ENCODE measurements at places on chromosomes 4 and X.

DNA sequence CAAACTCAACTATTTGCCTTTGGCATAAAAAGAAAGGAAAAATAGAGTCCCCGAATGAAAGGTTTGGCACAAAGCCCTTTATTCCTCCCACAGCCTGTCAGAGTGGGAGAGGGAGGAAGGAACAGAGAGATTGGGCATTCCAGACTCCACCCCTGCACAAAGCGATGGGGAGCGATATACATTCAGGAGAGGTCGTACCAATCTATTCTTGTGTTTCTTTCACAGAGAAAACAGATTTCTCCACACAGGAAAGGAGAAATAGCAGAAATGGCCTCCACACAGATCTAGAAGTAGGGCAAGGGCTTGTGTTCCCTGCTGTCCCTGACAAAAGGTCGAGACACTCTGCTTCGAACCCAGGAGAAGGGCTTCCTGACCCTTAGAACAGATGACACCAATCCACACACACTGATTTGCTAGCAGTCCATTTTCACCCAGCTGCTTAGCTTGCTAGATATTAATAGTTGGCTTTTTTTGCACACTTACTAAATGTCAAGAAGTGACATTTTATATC lies 197.4 kb downstream of the MAML3 start:
- no peak overlapping the region for H3K27ac ChIP-seq
- H3K4me3 ChIP-seq, result no peak overlapping the region
- peaks cover 12% of the 10 kb centered on the region for H3K27me3 ChIP-seq

- H3K27me3 ChIP-seq, result peaks cover 17% of the 10 kb centered on the region
- no peak for DNase-seq
- H3K27ac ChIP-seq, result no peak overlapping the region
- H3K4me1 ChIP-seq, result no peaks in the 10 kb centered on the region
- no peak overlapping the region for H3K4me3 ChIP-seq
- H3K36me3 ChIP-seq, result no peaks in the 10 kb centered on the region
Measured at GRCh38 chr4:145251391-145251790, 71.0 kb upstream of the OTUD4 start.

DNA sequence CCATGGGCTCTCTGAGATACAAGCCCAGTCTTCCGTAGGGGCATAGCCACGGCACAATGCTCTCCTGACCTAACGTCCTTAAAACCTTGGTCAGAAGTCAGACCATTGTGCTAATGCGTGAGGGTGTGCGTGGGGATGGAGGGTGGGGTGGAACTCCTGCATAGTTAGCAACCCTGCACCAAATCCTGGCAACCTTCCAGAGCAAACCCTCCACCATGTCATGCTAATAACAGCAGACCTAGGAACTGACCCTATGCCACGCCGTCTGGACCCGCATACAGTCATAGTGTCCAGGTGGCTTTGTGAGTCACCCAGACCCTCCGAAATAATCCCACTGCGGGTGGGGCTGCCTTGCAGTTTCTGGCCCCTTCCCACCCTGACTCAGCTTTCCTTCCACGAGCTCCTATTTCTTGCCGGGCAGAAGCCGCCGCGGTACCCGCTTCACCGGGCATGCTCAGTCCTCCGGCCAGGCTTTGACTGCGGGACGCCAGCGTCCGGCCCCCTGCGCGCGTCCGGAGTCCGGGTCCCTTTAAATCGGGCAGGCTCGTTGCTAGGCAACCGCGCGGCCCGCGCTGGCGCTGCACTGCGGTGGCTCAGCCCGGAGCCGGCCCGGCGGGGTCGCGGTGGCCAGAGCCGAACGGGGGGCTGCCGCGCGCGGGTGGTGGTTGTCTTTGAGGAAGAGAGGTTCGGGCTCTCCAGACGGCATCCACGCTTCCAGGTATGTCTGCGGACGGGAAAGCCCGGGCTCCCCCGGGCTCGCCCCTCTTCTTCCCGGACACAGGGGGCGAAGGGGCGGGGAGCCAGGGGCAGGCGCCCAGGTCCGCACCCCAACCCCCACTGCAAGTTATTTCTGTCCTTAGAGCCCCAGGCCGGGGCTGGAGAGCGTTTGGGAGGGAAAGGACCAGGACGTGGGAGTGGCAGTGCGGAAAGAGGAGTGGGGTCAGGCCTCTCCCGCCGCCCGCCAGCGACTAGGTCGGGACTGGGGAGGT lies at the start of gene CCDC160:
Gene CCDC160, plus strand, starts transcription at position 557 of the 989 bp plus-strand sequence. CDS start 7,619 bp downstream, outside the sequence.
- peaks cover 10% of the 10 kb centered on the region for H3K27me3 ChIP-seq
- H3K36me3 ChIP-seq, result no peaks in the 10 kb centered on the region
- peak; percentile 23 for DNase-seq
- H3K27ac ChIP-seq, result no peak within 1 kb of the TSS
- no peaks in the 10 kb centered on the region for H3K4me1 ChIP-seq

GRCh38 chrX:111886678-111887077 lies 10.7 kb downstream of the TRPC5OS start:
- H3K4me3 ChIP-seq, result no peak overlapping the region
- H3K36me3 ChIP-seq, result no peaks in the 10 kb centered on the region
- H3K4me1 ChIP-seq, result no peaks in the 10 kb centered on the region

- H3K4me1 ChIP-seq, result no peaks in the 10 kb centered on the region
- H3K27ac ChIP-seq, result no peak overlapping the region
- H3K4me3 ChIP-seq, result no peak overlapping the region
- no peaks in the 10 kb centered on the region for H3K27me3 ChIP-seq
- H3K36me3 ChIP-seq, result no peaks in the 10 kb centered on the region
Measured at GRCh38 chrX:146363919-146364318, 445.7 kb upstream of the CXorf51B start.

DNA sequence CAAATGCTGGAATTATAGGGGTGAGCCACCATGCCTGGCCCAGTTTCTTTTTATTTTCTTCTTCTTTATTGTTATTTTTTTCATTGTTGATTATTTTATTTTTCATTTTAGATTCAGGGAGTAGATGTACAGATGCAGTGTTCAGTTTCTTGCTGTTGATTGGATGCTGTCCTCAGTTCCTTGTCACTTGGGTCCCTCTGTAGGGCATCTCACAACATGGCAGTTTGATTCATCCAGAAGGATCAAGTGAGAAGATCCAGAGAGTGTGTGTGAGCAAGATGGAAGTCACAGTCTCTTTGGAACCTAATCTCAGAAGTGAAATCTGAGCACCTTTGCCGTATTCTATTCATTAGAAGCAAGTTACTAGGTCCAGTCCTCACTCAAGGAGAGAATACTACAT lies 20.9 kb downstream of the HMGB3 start:
- no peaks in the 10 kb centered on the region for H3K4me1 ChIP-seq
- no peak overlapping the region for H3K4me3 ChIP-seq
- no peak for DNase-seq
- peaks cover 5% of the 10 kb centered on the region for H3K27me3 ChIP-seq
- no peak overlapping the region for H3K27ac ChIP-seq

DNA sequence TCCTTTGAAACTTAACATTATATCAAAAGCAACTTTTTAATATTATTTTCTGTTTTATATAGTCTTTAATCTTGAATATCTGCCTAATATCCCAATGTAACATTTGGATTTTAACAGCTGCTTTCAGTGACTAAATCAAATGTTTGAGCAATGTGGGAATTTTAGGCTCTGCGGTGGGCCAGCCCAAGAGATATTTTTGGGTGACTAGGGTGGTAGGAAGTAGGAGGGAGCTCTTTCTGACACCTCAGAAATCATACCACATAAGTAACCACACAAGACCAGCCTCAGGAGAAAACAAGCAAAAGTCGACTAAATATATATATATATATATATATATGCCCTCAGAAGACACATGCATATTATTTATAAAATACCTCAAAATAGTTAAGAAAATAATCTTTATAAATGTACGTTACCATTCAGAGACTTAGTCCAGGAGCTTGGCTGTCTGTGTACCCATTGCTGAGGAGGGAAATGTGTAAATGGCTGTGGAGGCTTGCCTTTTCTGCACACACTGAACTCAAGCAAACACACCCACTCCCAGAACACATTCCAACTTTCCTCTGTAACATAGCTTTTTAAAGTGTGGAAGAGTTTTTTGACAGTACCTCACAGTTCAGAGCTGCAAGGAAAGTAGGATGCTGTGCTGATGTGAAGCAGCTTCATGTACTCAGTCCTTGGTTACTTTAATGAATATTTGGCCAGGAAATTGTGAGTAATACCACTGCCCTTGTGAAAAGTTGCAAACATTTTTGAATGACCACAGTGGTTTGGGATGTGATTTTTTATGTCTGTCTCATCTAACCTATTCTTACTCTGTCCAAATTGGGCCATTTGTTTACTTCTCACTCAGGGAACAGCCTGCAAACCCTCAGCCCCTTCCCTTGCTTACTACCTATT lies at the start of gene RTL3:
Gene RTL3, minus strand, starts transcription at position 484 of the 900 bp plus-strand sequence. CDS start 908 bp downstream, outside the sequence.
- no peaks in the 10 kb centered on the region for H3K27me3 ChIP-seq
- no peak within 1 kb of the TSS for H3K4me3 ChIP-seq
- no peaks in the 10 kb centered on the region for H3K36me3 ChIP-seq
- no peak for DNase-seq
- no peak within 1 kb of the TSS for H3K27ac ChIP-seq
- H3K4me1 ChIP-seq, result peaks cover 2% of the 10 kb centered on the region

DNA sequence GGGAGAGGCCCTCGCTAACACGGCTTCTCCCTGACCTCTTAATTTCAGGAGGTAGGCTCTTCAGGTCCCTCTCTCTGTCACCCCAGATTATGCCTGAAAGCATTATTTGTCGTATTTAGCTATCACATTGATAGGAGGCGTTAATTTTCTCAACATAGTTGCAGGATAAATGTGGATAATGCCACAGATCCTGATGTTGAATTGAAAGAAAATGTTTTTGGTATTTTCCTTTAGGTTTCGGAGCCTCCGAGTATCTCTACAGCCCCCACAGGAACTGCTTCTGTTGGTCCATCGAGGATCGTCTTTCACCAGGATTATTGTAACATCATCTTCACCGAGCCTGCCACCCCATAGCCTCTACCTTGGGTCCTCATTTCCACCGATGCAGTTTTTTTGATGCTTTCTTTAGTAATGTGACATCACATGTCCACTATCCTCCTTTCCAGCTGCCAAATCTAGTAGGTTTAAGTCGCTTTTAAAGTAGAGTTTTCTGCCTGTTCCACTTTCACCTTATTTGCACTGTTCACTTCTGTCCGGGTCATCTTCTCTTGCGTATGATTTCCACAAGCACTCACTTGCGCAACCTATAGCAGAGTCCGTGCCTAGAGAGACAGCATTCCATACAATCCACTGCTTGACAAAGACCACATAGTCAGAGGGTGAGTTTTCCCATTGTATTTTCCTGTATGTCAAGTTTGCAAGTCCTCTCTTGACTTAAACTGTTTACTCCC lies 665 bp downstream of the TIGD2 start:
- H3K4me3 ChIP-seq, result peak overlapping the region; percentile 84
- peak overlapping the region; percentile 82 for H3K27ac ChIP-seq
- H3K4me1 ChIP-seq, result peaks cover 18% of the 10 kb centered on the region
- H3K36me3 ChIP-seq, result peaks cover 9% of the 10 kb centered on the region
- no peaks in the 10 kb centered on the region for H3K27me3 ChIP-seq

- DNase-seq, result no peak
- peaks cover 13% of the 10 kb centered on the region for H3K36me3 ChIP-seq
Measured at GRCh38 chr4:140813804-140814203, 57.6 kb upstream of the TBC1D9 start.

GRCh38 chr4:122584519-122584918 lies 36.3 kb downstream of the IL21 start:
- peaks cover 10% of the 10 kb centered on the region for H3K27me3 ChIP-seq
- no peaks in the 10 kb centered on the region for H3K36me3 ChIP-seq
- DNase-seq, result no peak
- H3K4me1 ChIP-seq, result peaks cover 4% of the 10 kb centered on the region
- no peak overlapping the region for H3K27ac ChIP-seq
- H3K4me3 ChIP-seq, result no peak overlapping the region

GRCh38 chrX:44072631-44073030 lies 99.4 kb upstream of the NDP start:
- no peak overlapping the region for H3K4me3 ChIP-seq
- H3K4me1 ChIP-seq, result no peaks in the 10 kb centered on the region
- DNase-seq, result no peak
- peaks cover 2% of the 10 kb centered on the region for H3K36me3 ChIP-seq

DNA sequence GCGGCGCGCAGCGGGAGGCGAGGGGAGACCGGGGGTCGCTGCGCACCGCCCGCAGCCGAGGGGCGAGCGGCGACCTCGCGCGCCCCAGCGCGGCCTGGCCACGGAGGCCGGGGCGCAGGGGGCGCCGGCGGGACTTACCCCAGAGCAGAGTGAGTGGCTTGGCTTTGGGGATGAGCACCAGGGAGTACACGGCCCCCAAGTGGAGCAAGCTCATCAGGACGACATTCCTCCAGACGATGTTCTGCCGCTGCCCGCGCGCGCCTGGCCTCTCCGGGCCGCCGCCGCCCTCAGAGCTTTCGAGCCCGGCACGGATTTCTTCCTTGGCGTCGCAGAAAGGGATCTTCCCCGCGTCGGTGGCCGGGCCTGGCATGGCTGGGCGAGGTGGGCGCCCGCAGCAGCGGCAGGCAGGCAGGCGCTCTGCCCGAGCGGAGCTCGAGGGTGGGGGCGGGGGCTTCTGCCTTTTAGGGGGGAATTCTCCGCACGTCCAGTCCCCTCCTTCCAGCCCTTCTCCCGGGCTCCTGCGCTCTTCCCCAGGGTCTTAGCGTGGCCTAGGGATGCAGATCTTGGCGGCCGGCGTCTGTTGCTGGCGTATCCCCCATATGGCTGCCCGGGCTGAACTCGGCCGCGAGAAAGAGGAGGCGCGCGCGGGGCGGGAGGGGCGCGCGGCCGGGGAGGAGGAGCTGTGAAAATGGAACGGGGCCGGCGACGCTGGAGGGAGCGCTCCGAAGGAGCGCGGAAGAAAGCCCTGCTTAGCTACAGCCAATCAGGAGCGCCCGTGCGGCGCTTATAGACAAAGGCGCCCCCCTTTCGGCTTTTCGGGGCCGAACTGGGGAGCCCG lies at the start of gene SCD5:
Gene SCD5, minus strand, starts transcription at position 629 of the 838 bp plus-strand sequence. Its CDS starts 259 bp downstream, at position 370.
- peak within 1 kb of the TSS; percentile 86 for H3K4me3 ChIP-seq
- H3K27ac ChIP-seq, result no peak within 1 kb of the TSS
- no peaks in the 10 kb centered on the region for H3K36me3 ChIP-seq
- peaks cover 20% of the 10 kb centered on the region for H3K27me3 ChIP-seq

DNA sequence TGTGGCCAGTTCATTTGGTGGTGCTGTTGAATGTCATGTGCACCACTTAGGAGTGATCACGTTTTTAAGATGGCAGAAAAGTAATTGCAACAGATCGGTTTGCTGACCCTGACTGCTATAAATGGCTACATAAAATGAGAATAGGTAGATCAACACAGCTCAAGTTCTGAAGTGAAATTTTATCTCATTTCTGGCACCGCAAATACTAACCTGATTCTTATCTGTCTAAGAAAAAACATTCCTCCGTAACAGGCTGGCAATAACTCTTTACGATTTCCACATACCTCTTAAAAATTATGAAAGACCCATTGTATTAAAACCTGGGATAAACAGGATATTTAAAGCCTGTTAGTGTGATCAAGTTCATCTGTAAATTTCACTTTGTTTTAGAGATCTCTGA lies 387.5 kb downstream of the PDGFC start:
- no peak for DNase-seq
- no peaks in the 10 kb centered on the region for H3K36me3 ChIP-seq
- H3K4me3 ChIP-seq, result no peak overlapping the region
